Endodermal cell (in vitro differentiated cells): ENCODE measurements at places on chromosomes 1 and 21. TPM values are rescaled to one million over a fixed set of nuclear protein-coding genes. Genes with fewer than 3 reads are reported as not detected.
A peak's percentile ranks its signal among the peaks of the same experiment; 100 is the strongest.

DNA sequence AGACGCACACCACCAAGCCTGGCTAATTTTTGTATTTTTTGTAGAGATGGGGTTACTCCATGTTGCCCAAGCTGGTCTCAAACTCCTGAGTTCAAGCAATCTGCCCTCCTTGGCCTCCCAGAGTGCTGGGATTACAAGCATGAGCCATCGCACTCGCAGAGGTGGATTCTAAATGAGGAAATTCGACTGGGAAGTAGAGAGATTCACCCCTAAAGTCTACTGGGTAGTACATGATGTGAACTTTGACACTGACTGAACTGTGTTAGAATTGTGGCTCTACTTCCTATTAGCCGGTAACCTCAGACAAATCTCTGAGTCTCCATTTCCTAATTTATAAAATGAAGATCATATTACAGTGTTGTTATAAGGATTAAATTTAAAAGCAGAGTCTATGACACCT is 276.0 kb upstream of the NR5A2 start:
- no peaks in the 10 kb centered on the region for H3K36me3 ChIP-seq
- no peak for DNase-seq
- peaks cover 9% of the 10 kb centered on the region for H3K27me3 ChIP-seq
- no peak overlapping the region for H3K27ac ChIP-seq
- no peaks in the 10 kb centered on the region for H3K4me1 ChIP-seq
- no peak overlapping the region for H3K4me3 ChIP-seq

- H3K27ac ChIP-seq: peak overlapping the region; percentile 68
- no peak for DNase-seq
- peaks cover 43% of the 10 kb centered on the region for H3K36me3 ChIP-seq
- no peaks in the 10 kb centered on the region for H3K4me1 ChIP-seq
- H3K4me3 ChIP-seq: peak overlapping the region; percentile 92
- no peaks in the 10 kb centered on the region for H3K27me3 ChIP-seq
Measured at GRCh38 chr1:85258536-85259117, 835 bp downstream of the C1orf52 start.

DNA sequence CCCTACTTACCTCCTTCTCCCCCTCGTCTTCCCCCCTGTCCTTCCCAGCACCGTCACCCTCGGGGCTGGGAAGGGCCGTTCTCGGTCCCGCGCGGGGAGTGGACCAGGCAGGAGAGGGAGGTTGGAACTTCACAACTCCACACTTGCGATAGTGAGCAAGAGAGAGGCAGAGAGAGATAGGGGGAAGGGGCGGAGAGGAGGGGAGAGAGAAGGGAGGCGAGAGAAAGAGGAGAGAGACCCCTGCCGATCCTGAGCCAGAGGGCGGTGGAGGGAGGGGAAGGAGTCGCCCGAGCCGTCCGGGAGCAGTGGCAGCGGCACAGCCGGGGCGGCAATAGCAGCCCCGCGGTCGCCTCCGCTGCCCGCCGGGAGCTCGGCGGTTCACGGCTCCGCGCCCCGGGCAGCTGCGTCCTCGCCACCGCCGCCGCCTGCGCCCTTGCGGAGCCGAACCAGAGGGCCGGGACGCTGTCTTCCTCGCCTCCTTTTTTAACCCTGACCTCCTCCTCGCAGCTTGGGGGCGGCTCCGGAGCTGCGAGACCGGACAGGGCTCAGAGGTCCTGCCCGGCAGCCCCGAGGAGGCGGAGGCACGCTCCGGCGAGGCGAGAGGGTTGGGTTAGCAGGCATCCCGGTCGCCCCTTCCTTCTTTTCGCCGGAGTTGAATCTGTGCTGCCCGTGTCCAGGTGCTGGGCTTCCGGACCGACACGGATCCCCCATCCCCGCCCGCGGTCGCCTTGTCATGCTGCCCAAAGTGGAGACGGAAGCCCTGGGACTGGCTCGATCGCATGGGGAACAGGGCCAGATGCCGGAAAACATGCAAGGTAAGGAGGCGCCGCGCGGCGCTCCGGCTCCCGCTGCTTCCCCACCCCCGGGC is 11.7 kb downstream of the NR5A2 start:
- H3K4me1 ChIP-seq: peaks cover 10% of the 10 kb centered on the region
- no peak overlapping the region for H3K27ac ChIP-seq
- DNase-seq: peak; percentile 91
- H3K4me3 ChIP-seq: peak overlapping the region; percentile 77
- peaks cover 100% of the 10 kb centered on the region for H3K27me3 ChIP-seq

GRCh38 chr1:167122121-167122480 is 28.2 kb downstream of the STYXL2 start:
- H3K36me3 ChIP-seq: no peaks in the 10 kb centered on the region

DNA sequence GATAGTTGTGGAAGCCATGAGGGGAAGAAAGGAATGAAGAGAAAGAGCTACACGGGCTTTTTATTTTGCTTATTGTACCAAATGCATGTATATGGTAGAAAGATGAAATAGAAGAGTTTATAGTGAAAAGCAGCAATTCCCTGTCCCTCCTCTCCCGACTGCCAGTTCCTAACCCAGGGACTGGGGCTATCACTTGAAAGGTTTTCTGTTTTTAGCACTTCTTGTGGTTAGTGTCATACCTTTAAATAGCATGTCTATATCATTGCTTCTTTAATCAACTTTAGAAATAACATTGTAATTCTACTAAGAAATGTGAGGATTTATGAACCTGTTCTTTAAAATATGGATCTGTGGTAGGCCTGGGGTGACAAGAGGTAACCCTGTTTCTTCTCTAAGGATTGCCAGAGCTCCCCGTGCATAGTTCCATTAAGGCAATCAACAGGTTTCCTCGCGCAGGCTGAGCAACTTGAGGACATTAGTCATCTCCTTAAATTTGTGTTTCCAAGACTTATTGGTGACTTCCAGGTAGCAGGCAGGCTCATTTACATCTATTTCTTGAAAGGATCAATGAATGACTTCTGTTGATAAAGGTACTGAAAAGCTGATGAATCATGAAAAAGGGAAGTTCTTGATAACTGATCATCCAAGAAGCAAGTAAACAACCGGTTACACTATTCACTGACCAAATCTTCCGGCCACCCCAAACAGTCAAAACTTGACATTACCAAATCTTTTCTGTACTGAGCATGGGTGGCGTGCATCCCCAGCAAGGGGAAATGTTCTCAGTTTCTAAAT is 37.8 kb upstream of the S1PR1 start:
- no peak overlapping the region for H3K27ac ChIP-seq
- no peaks in the 10 kb centered on the region for H3K36me3 ChIP-seq
- no peaks in the 10 kb centered on the region for H3K4me1 ChIP-seq
- DNase-seq: no peak
- H3K27me3 ChIP-seq: no peaks in the 10 kb centered on the region

GRCh38 chr1:29502225-29502910 is 266.0 kb downstream of the PTPRU start:
- H3K27ac ChIP-seq: no peak overlapping the region
- peak; percentile 35 for DNase-seq
- no peaks in the 10 kb centered on the region for H3K27me3 ChIP-seq
- no peaks in the 10 kb centered on the region for H3K36me3 ChIP-seq

- H3K36me3 ChIP-seq: no peaks in the 10 kb centered on the region
- H3K4me3 ChIP-seq: no peak overlapping the region
- DNase-seq: no peak
Measured at GRCh38 chr1:38915352-38915948, 26.2 kb downstream of the RHBDL2 start.

DNA sequence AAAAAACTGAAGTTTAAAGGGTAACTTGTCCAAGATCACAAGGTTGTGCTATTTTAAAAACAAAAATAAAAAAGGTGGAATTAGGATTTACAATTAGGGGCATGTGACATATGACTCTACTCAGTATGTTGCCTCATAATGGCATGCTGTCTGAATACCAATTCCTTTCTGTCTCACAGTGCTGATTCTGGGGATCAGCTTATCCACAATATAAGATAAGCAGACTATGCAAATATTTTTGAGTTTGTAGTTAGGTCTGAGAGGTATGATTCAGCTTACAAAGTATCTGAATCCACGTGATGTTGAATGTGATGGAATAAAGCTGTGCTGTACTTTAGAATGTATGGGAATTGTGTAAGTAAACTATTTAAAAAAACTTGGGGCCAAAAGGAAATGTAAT is 216.6 kb downstream of the HHIPL2 start:
- DNase-seq: no peak
- H3K4me1 ChIP-seq: peaks cover 4% of the 10 kb centered on the region
- no peak overlapping the region for H3K4me3 ChIP-seq
- no peak overlapping the region for H3K27ac ChIP-seq
- H3K27me3 ChIP-seq: no peaks in the 10 kb centered on the region
- H3K36me3 ChIP-seq: no peaks in the 10 kb centered on the region

GRCh38 chr1:218931324-218931723 is 242.4 kb upstream of the LYPLAL1 start:
- no peak overlapping the region for H3K4me3 ChIP-seq
- no peaks in the 10 kb centered on the region for H3K4me1 ChIP-seq
- no peaks in the 10 kb centered on the region for H3K27me3 ChIP-seq
- DNase-seq: no peak

Gene CYP2J2
- total RNA-seq: 0.25 and 0.37 TPM in 2 replicates

Gene PLK3
- 7.1 and 9.0 TPM in 2 replicates for total RNA-seq

Gene LRRC42
- total RNA-seq: 55.1 to 59.1 TPM (median 58.1 TPM) in 3 replicates
